ENCODE measurements at places on chromosomes 3 and 15.

DNA sequence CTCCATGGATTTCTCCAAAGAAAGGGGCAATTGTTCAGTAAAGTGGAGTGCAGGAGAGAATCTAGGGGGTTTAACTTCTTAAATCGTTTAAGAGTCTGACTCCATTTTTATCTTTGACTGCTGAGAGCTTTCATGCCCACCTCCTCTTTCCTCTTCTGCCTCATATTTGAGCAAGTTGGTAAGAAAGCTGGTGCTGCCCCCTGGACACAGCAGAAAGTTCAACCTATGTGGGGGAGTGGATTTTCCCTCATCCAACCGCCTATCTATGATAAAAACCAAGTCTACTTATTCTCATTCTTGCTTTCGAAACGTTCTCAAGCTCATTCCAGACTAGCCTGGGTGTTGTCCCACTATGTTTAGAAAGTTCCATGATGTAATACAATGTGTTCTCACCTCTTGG, 26.0 kb downstream of the HHLA2 start:
- peak; percentile 5 for DNase-seq

GRCh38 chr3:33221241-33221640, 2.6 kb upstream of the SUSD5 start:
- DNase-seq: no peak

- DNase-seq: no peak
Measured at GRCh38 chr3:160982491-160982890, 122.7 kb downstream of the B3GALNT1 start.

GRCh38 chr15:48748535-48748934, 62.3 kb downstream of the CEP152 start:
- DNase-seq: no peak

DNA sequence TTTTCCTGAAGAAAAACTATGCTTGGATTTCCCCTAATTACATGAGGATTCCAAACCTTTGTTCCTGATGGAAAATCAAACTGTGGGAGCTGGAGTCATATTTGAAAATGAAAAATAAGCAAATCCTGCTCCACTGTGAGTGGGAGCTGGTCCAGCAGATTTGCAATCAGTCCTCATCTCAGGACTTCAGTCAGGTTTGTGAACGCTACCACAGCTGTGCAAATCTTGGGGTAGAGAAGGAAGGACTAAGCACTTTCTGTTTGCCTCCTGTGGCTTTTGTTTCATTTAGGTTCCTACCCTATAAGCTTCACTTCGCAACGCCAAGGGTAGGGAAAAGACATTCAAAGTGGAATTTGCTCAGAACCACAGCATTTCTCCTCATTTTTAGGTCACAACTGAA, 238.2 kb downstream of the TUSC7 start:
- DNase-seq: no peak

DNA sequence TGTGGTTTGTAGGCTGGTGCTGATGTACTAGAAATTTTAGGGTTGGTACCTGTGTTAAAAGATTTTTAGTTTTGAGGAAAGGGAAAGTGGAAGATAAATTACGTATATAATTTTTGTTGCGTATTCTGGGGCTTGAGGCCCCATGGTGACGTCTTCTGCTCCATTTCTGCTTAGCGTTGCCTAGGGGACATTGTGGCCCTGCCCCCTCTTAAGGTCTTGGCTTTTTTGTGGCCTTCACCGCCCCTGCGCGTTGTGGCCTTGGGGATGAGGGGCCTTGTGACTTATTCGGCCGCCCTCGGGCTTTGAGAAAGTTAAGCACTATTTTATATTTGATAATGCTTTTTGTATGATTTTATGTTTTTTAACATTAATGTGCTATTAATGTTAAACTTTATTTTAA, 182.0 kb downstream of the KLF13 start:
- no peak for DNase-seq
